ENCODE measurements at places on chromosomes 5 and 9.

DNA sequence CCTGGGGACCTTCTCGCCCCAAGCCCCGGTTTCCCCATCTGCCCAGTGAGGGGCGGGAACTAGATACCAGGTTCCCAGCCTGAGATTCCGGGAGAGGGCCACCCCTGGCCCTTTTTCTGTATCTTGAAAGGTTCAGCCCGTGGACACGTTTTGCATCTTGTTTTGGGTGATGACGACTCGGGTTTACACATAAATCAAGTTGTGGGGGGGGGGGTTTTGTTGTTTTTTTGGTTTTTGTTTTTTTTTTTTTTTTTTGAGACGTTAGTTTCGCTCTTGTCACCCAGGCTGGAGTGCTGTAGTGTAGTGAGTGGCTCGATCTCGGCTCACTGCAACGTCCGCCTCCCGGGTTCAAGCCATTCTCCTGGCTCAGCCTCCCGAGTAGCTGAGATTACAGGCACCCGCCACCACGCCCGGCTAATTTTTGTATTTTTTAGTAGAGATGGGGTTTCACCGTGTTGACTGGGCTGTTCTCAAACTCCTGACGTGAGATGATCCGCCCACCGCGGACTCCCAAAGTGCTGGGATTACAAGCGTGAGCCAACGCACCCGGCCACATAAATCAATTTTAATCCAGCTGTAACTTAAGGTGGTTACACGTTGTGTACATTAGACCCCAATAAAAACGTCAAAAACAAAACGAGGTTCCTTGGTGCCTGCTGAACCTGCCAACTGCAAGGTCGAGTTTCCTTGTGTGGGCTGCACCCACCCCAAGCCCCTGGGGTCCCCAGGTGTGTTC lies 1.1 kb upstream of the BRD3 start:
- DNase-seq = no peak

DNA sequence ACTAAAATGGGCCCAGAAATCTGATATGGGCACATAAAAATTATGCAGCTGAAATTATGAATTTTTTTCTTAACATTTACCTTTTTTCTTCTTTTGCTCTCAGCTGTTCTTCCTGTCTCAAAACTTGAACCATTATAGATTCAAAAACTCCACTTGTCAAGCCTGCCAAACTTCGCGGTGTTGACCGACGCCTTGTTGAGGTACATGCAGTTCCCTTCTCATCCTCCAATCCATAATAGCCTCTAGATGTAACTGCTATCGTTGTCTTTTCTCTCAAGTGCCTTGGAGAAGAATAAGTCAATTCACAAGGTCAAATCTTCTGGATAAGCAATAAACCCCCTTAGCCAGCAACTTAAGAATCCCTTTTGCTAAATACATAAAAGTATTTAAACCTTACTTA lies 27.2 kb downstream of the RANBP6 start:
- DNase-seq = no peak

DNA sequence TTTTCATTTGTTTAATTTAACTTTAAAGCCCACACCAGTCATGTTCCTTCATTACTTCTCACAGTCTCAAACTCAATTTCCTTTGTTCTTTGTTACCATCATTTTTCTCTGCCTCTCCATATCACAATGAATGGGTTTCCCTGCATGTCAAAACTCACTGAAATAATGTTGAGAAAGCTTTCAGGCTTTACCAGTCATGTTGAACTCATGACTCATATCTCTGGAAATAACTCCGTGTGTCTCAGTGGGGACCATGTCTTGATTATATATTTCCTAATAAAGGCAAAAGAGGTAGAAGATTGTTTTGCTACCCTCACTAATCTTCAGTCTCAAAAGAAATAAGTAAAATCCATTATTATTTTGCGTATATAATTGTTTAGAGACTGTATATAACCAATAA lies 231.2 kb downstream of the CHSY3 start:
- no peak for DNase-seq

DNA sequence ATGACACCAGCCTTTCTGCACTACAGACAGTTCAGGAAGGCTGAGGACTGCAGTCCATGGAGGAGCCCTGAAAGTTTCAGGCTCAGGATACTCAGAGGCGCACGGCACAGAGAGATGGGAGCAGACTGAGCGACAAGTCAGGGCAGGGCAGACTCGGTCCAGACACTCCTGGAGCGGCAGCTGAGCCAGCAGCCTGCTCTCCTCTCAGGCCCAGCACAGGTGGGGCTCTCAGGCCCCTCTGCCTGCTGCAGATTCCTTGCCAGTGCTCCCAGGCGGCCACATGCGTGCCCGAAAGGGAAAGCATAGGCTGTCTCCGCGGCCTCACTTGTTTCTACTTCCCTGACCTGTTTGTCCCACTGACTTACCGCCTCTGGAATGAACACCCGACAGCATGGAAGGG lies 228.3 kb downstream of the IRX2 start:
- no peak for DNase-seq

DNA sequence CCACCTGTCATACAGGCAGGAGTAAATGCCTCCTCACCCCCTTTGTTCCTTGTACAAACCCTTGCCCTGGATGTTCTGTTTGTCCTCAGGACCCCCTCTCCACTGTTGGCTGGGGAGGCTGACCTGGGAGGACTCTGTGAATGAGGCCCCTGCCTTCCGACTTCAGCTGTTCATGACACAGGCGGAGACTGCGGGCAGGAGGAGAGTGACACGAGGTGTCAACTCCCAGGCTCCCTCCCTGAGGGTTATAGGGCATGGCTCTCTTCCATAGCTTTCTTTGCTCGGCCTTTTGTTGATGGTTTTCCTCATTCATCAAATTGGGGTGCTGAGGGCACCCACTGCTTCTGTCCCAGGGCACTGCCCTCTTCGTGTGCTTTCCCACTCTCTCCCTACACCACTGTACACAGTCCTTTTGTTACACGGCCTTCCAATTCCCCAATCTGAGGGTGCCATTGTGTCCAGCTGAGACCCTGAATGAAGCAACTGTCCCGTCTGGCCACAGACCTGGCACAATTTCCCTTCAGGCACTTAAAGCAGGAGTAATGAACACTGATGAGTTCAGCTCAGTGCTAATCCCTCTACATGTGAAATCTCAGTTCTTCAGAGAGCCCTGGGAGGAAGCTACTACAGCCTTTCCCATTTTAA lies 33.8 kb downstream of the KCNIP1 start:
- DNase-seq = no peak

All from stimulated activated CD4-positive, alpha-beta T cell treated with anti-CD3 and anti-CD28 coated beads, Interleukin-1b, Interleukin-23, amount 100 ng/mL, for 48 hours (primary cell).